ENCODE measurements at places on chromosomes 12 and 14.

DNA sequence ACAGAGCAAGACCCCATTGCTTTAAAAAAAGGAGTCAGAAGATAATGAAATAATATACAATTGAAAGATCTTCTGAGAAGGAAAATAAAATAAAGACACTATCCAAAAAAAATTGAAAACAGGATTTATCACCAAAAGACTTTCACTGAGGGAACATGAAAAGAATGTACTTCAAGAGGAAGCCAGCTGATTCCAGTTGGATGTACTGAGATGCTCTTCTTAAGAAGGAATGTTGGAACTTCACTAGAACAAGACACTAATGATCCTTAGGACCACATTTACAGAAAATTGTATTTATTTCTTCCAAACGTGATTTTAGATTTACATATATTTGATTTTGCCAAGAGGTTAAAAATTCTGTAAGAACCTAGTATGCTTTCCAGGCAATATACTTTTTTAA is 65.6 kb upstream of the CNOT2 start:
- DNase-seq, result no peak

GRCh38 chr14:34857689-34858449 is 17.3 kb downstream of the BAZ1A start:
- DNase-seq, result no peak

GRCh38 chr14:92460916-92461579 is 52.5 kb upstream of the RIN3 start:
- DNase-seq, result no peak

- DNase-seq, result no peak
These were observed 15.2 kb upstream of the LRP1-AS start for GRCh38 chr12:57162553-57163125.

DNA sequence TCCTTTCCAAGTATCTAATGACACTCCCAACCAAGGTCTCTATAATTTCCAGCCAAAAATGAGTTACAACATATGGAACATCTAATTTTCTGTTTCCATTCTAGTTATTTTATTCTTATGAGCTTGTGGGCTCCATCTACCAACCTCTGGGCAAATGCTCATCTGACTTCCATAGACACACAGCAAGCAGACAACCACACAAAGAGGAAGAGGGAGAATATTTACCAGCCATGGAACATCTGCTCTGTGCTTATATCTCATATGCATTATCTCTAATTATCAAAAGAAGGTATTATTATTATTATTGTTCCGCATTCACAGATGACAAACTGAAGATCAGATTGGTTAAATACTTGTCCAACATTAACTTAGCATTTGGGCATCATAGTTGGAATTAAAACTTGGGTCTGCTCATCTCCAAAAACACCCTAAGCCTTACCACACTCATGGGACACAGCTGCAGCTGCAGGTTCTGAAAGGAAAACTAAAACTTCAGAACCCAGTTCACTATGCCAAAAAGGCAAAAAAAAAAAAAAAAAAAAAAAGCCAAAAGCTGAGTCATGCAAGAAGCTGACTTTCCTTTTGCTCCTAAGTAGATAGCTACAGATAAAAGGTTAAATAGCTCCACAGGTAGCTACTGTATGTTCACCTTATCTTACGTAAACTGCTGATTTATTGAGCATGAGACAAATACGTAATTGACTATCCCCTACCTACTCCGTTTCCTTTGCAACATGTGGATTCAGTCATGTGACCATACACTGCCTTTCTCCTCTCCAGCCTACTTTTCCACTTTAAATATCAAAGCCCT is 23.6 kb upstream of the TCL1B start:
- no peak for DNase-seq

All from anterior cingulate cortex (tissue), 58 donors.